ENCODE measurements at places on chromosomes 1 and 21.

GRCh38 chr1:29362764-29363163 lies 126.4 kb downstream of the PTPRU start:
- DNase-seq: no peak

DNA sequence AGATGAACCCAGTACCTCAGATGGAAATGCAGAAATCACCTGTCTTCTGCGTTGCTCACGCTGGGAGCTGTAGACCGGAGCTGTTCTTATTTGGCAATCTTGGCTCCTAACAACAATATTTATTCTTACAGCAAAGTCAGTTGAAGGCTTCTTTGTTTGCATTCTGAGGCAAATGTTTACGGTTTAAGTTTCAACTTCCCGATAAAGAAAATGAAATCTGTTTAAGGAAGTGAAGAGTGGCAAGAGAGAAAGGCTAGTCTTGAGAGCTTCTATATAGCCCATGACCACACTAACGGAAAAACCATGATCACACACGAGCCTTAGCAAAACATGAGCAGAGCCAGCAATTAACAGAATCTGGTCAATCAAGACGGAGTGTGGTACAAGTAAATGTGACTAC lies 122.6 kb upstream of the ZNHIT6 start:
- DNase-seq: no peak

DNA sequence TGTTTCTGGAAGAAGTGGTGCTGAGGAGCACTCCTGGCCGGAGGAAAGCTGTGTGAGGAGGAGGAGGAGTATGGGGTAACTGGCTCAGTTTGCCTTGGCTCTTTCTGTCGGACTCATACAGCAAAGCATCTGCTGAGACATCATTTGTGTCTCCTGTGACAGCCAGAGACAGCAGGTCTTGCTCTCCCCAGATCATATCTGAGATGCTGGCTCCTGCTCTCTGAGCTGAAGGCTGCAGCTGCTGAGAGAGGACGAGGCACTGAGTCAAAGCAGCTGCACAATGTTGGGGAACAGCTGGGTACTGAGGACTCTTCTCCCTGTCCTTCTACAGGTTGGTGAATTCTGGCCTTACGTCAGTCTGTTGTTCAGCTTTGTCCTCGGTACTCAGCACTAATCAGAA lies 14.3 kb downstream of the OR2B11 start:
- DNase-seq: peak; percentile 53

GRCh38 chr1:7745783-7746182 lies 25.3 kb upstream of the VAMP3 start:
- DNase-seq: peak; percentile 53

Measured in tongue (tissue), 3 donors.